ENCODE measurements at places on chromosomes 6 and 20. TPM values are rescaled to one million over a fixed set of nuclear protein-coding genes. Genes with fewer than 3 reads are reported as not detected.

Gene BPIFB1
- not detected for total RNA-seq

Gene TUBB2B
- total RNA-seq, result 31.3 TPM

DNA sequence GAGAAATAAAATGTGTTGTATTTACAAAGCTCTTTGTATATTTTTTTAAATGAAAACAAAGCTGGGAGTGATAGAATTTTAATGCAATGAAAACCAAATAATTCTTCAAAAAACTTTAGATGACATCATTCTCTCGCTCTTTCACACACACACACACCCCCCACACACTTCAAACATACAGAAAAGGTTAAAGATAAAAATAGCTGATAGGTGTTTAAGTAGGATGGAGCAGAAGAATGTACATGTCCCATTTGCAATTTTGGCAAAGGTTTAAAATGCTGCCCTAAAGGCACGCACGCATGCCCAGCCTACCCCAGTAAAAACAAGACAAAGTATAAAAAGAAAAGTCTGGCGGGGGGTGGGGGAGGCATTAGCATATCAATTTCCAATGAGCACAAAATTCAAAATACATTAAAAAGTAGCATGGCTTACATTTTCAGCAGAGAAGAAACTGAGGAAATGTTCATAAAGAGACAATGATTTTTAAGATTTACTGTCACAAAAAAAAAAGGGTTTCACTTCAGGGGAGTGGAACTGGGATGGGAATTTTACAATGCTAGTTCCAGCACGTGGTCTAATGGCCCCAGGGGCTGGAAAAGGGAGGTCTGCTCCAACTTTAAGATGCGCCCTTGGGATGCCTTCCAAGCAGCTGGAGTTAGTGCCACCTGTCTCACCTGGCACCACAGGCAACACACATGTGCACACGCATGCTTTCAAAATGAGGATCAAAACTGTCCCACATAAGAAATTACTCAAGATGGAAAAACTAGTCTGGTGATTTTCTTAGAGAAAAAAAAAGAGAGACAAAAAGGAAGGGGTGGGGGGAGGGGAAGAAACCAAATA is 55.1 kb upstream of the NFATC2 start:
- DNase-seq, result no peak

DNA sequence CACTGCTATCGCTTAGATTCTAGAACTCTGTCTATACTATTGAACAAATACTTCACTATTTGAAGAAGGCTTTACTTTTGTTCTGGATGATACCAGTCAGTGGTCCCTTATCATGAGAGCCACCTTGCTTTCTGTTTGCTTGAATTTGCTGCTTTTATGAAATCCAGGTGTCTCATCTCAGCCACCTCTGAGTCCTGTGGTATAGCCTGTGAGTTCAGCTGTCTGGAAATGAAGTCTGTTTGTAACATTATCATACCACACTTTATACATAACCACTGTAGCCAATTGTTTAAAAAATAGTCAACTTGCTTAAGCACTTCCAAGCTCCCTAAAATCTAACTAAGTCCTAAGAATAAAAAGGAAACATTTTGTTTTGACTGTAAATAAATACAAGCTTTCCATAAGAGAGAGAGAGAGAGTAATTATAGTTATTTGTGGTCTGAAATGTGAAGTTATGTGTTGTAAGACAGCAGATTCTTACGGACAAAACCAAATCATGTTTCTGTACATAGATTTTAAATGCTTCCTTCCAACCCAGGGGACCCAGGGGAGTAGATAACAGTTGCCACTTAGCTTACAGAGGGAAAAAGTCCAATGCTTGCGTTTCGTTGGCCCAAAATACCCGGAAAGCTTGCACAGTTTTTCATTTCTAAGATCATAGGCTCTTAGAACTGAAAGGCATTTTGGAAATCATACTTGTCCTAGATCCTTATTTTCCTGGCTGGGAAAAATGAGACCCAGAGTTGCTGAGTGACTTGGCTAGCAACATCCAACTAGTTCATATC is 1107.8 kb upstream of the FLRT3 start:
- DNase-seq, result no peak

DNA sequence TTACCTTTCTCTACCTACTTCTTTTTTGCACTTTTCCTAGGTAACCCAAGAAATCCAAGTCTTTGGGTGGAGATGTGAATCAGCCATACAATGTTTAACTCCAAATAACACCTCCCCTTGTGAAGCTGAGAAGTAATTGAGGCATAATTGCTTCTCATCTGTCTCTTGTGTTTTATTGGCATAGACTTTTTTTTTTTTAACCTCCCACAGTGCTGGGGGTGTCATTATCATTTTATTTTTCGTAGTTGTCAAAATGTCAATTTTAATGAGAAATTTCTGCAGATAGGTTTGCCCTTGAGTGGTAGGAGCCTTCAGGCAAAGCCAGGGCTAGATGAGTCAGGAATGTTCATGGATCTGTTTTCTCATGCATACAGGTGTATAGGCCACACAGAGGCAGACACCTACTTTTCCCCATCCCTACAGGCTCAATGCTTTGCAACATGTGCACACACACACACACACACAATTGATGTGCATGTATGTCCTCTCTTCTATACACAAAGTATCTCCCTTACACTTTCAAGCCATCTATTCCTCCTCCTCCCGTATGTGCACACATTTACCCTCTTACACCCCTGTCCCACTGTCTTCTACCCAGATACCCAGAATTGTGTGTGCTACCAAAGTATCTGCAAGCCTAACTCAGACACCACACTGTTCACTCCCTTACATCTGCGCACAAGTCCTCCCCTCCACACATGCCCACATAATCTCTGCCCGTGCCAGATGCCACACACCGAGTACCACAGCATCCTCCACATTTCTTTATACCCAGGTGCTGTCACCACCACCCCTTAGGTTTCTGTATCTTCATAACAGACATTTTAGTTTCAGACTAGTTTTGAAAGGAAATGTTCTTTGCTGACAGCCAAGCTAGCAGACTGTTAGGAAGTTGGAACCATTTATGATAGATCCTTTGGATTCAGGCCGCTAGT is 22.0 kb downstream of the RALY start:
- no peak for DNase-seq

GRCh38 chr6:144264270-144265060 is 20.7 kb upstream of the UTRN start:
- DNase-seq, result peak; percentile 94

Gene ANGPT4
- total RNA-seq, result not detected

- no peak for DNase-seq
These were observed 506.9 kb upstream of the JARID2 start for GRCh38 chr6:14738933-14739332.

- DNase-seq, result no peak
These were observed 91.0 kb downstream of the NCR2 start for GRCh38 chr6:41426438-41426851.

Gene RIPK1
- total RNA-seq, result 19.7 TPM

Gene SLC44A4
- total RNA-seq, result not detected

DNA sequence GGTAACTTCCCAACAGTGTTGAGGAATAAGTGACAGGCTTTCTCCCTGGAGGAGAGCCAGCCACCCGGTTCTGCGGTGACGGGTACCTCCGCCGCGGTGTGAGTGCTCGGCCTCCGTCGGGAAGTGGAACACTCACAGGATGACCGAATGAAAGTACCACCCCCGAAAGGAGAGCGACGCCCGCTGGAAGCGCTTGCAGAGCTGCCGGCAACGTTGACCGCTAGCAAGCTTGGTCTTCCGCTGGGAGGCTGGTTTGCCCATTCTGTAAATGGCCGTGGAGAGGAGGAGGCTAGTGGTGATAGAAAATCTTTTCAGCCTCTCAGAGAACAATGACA is 614 bp upstream of the TMEM242 start:
- DNase-seq, result peak; percentile 82

DNA sequence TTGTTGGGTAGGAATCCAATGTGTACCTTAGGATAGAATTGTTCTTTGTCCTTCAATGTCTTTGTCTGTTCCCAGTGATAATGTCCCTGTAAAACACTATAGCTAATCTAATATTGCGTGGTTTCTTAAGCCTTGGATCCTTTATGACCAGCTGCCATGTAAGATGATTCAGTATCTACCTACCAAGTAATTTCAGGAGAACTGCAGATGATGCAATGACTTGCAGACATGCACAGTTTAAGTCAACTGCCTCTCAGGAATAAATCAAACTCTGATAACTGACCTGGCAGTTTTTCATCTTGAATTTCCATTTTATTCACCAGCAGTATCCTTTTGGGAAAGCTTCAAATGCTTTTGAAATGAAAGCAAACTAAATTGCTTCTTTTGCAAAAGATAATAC is 157.8 kb downstream of the TPBG start:
- no peak for DNase-seq

Gene SLC17A9
- total RNA-seq, result not detected

Gene RAMACL
- not detected for total RNA-seq

Gene SCRT2
- total RNA-seq, result not detected

GRCh38 chr6:46186583-46186982 is 15.8 kb upstream of the ENPP5 start:
- no peak for DNase-seq

Gene ABRACL
- 34.8 TPM for total RNA-seq

Gene FAM209B
- not detected for total RNA-seq

Gene SYNDIG1
- 0.11 TPM for total RNA-seq

DNA sequence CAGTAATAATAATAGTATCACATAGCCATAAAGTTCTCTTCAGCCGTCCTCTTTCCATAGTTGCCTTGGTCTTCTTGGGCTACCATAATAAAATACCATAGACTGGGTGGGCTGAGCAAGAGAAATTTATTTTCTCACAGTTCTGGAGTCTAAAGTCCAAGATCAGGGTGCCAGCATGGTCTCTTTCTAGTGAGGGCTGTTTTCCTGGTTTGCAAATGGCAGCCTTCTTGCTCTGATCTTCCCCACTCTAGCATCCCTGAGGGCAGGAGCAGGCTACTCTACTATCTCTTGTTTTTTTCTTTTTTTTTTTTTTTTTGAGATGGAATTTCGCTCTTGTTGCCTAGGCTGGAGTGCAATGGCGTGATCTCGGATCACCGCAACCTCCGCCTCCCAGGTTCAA is 8.2 kb upstream of the BEND3 start:
- no peak for DNase-seq

Gene HSPA12B
- total RNA-seq, result not detected

DNA sequence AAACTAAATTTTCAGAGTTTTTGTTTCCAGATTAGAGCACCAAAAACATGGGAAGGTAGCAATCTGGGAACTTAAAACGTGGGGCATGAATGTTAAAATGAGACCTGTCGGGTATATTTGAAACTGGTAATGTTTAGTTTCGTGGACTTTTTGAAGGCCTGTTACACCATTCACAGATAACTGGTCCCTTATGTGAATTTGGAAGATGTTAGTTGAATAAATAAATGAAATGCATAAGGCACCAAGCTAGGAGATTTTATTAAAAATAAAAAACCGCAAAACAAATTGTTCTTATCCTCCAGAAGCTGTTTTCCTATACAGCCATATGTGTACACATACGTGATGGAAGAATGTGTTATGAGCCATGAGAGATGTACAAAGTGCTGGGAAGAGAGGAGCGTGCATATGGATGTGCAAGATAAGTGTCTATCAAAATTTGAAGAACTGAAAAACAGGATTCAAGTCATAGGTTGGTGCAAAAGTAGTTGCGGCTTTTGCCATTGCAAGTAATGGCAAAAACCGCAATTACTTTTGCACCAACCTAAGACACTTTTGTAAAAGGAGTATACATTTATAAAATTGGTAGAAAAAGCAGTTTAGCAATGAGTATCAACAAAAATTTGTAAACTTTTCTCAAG is 700 bp upstream of the MCUR1 start:
- peak; percentile 7 for DNase-seq

Gene ENPP3
- not detected for total RNA-seq

DNA sequence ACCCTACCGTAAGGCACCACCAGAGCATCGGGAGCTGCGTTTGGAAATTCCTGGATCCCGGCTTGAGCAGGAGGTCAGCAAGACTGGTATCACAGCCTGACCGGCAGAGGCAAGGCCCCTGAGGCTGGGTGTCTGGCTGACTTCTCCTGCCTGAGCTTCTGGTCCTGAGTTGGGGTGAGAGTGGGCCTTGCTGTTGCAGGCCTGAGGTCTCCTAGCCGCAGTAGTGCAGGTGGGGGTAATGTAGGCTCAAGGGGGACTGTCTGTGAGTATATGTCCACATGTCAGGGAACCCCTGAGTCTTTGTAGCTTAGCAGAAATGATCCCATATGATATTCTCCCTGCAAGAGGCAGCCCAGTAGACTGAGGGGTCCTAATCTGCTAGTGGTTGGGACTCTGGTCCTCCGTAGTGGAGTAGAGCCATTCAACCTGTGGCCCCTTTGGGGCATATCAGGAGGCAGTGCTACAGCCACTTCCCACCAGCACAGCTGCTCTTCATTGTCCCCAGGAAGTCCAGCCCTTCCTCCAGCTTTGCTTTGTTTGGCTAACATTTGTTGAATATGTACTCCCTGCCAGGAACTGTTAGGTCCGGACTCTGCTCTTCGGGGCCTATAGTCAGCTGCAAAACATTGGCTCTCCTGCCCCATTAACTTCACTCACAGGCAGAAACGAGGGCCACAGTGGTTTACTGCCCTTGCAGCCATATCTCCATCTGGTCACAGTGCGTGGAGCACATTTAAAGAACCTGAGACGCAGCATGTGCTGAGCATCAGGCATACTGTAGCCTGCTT is 10.9 kb downstream of the LRRC73 start:
- DNase-seq, result no peak

DNA sequence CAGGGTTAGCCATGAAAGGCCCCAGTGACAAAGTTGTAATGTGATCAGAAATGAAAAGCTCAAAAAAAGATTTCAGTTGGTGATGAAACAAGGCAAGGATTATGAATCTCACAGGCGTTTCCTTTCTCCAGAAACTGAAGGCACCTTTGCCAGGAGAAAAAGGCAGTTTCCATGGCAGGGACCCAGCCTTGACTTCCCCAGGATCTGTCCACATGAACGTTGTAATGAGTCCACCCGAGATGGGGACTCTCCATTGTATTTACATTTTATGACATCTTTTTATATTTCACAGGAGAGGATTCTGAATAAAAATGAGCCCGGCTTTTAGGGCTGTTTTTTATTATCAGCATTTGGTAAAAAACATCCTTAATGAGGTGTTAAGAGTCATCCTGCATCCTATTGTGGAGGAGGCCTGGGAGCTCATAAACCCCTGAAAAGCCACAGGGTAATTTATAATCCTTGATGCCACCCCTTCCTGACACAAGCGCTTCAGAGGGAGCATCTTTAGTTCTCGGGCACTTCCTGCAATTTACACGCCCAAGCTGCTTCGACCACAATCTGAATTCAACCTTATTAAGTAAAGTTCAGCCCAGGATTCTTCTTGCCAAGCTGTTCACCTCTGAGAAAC is 74.1 kb upstream of the SALL4 start:
- DNase-seq, result no peak

Gene BCKDHB
- 33.6 TPM for total RNA-seq

- DNase-seq, result no peak
These were observed 50.3 kb downstream of the UTRN start for GRCh38 chr6:144335311-144335861.

Gene GSS
- 112 TPM for total RNA-seq

- DNase-seq, result no peak
These were observed 105.9 kb downstream of the SESN1 start for GRCh38 chr6:108988765-108989164.

GRCh38 chr6:169591616-169592015 is 110.2 kb downstream of the WDR27 start:
- no peak for DNase-seq

Gene ANKRD66
- total RNA-seq, result not detected

Gene MCHR2
- not detected for total RNA-seq

Gene GPRC6A
- not detected for total RNA-seq

Gene LPA
- total RNA-seq, result not detected

Gene FGD2
- not detected for total RNA-seq
